ENCODE measurements at places on chromosomes 7 and 10.

DNA sequence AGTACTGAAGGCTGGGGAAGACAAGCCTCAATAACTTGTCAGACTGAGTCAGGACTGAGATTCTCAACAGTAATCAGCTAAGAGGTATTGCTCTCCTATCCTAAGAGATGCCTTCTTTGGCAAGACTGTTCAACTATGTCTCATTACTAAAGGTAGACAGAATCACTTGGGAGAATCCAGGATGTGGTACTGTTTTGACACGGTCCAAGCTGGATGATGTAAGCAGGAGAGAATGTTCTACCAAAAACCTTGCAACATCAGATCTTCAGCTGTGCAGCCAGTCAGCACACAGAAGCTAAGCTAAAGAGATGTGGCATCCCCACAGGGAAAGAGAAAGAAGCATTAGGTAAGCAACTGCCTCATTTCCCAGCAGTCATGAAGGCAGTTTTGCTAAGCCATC lies 391.4 kb downstream of the NRG3 start:
- DNase-seq: no peak

DNA sequence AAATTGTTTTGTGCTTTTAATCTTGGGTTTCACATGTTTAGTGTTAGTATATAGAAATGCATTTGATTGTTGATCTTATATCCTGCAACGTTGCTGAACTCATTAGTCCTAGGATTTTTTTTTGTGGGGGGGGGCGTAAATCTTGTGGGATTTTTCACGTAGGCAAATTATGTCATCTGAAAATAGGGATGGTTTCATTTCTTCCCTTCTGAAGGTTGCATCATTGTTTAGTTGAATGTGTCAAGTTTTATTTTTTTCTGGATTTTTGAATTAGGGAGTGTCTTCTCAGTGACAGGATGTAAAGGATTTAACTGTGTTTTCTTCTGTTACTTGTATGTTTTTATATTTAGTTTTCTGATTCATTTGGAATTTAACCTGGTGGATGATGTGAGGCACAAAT lies 26.7 kb downstream of the MKLN1 start:
- no peak for DNase-seq

- no peak for DNase-seq
Observed at GRCh38 chr7:93202594-93203250, 23.5 kb downstream of the HEPACAM2 start.

- DNase-seq: no peak
Observed at GRCh38 chr10:26355241-26355640, 82.9 kb upstream of the APBB1IP start.

DNA sequence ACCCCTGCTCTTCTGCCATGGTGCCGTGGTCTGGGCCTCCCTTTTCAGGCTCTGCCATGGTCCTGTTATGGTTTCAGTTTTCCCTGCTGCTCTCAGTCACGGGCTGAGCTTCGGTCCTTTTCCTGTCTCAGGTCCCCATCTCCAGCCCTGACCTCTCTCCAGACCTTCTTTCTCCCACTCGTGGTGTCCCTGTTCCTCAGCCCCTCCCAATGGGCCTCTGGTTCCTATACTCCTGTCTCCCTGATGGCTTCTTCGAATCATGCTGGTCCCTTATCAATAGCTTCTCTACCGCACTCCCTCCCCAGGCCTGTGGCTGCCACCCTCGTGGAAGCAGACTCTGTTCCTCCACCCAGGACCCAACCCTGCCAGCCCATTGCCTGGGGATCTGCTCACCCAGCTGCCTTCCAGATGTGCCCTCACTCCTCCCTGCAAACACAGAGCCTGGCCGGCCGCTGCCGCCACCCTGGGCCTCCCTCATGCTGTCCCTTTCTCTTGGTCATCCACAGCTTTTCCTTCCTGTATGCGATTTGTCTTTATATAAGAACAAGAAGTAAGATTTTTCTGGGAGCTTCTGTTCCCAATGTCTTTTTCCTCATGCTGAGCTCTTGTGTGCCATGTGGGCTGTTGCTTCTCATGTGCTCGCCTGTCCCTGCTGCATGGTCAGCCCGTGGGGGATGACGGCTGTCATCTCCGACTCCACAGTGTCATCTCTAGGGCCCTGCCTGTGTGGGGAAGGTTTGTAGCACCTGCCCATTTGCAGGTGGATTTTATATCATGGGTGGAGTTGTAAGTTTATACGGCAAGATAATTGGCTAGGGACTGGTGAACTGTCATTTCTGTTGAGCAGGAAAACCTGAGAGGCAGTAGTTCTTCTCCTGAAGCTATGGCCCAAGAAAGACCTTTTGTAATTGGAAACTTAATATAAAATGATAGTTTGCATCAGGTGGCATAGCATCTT lies 126.7 kb downstream of the NT5C2 start:
- DNase-seq: no peak

DNA sequence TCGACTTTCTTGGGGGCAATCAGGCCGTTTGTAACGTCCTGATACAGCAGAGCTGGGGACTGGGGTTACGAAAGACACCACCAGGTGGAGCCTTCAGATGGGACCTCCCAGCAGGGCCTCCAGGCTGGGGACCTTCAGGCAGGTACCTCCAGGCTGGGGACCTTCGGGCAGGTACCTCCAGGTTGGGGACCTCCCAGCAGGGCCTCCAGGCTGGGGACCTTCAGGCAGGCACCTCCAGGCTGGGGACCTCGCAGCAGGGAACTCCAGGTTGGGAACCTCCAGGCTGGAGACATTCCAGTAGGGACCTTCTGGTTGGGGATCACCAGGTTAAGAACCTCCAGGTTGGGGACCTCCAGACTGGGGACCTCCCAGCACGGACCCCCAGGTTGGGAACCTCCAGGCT lies 23.5 kb upstream of the GPR146 start:
- DNase-seq: no peak

DNA sequence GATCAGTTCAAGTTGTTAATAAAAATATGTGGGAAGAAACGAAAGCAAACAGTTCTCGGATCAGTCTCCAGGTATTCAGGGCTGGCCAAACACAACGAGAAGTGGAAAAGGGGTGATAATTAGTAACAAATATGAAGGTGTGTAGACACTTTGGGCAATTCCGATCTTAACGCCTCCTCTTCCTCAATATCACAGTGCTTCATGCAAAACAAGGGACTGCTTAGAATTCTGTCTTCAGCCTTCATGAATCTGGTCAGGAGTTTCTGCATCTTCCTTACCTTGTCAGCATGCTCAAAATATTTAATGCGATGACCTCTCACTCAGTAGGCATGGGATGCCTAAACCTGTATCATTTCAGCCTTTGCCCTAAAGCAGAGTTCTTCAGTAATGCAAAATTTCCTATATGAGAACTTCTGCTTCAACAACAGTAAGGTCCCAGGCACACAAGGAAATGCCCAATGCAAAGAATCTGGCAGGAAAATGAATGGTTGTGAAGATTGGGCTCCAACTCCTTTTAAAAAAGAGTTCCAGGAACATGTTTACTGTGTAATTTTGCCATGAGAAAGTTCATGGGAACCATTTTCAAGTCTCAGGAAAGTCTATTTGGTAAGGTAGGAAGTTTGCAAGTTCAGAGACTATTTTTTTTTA lies 23.4 kb upstream of the VAX1 start:
- no peak for DNase-seq

DNA sequence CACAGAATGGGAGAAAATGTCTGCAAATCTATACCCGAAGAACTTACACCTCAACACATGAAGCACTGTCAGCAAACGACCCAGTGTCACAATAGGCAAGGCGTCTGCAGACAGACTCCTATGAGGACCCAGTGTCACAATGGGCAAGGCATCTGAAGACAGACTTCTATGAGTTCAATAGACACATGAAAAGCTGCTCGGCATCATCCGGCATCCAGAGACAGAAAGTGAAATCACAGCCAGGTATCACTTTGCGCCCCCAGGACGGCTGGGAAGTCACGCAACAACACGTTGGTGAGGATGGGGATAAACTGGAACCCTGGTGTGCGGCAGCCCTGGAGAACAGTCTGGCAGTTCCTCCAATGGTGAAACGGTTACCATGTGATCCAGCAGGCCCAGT lies 273.2 kb downstream of the ELFN1 start:
- no peak for DNase-seq

- DNase-seq: no peak
Observed at GRCh38 chr10:113992471-113993011, 51.1 kb upstream of the ADRB1 start.

- DNase-seq: no peak
Observed at GRCh38 chr10:35470925-35471315, 134.2 kb upstream of the GJD4 start.

GRCh38 chr7:135859538-135859937 lies 110.9 kb upstream of the FAM180A start:
- no peak for DNase-seq

- DNase-seq: no peak
Observed at GRCh38 chr10:19628767-19629560, 187.3 kb upstream of the PLXDC2 start.

- DNase-seq: no peak
Observed at GRCh38 chr7:143243614-143244013, 19.6 kb upstream of the GSTK1 start.

DNA sequence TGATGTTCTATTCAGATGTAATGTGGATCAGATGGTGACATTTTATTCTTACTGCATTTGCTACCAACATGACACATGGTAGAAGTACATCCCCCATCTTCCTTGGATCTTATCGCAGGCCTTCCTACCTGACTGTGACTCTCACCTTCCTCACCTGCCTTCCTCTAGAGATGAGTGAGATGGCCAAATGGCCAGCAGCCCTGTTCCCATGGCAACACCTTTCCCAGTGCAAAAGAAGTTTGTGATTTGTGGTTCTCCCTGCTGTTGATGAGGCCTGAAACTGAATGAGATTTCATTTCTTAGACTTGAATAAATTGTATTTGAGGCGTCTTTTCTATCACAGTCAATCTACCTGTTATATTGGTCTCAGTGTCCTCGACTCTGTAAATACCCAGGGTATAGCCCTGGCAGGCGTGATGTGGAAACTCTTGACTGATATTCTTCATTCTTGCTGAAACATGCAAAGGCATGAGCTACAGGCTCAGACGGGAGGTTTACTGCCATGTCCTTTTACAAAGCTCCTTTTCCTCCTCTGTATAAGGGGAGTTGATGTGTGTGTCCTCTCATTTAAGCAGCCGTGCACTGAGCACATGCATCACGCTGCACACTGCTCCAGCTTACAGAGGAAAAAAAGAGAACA lies 440.7 kb upstream of the AKR1E2 start:
- no peak for DNase-seq

- peak; percentile 18 for DNase-seq
Observed at GRCh38 chr10:11684717-11685645, 57.2 kb upstream of the ECHDC3 start.

- no peak for DNase-seq
Observed at GRCh38 chr7:138167869-138168296, 91.6 kb downstream of the AKR1D1 start.

- peak; percentile 4 for DNase-seq
Observed at GRCh38 chr10:91909117-91909677, at the start of gene FGFBP3. Gene FGFBP3, minus strand, starts transcription at chr10:91909486. Its CDS starts 517 bp downstream, at chr10:91908969.

DNA sequence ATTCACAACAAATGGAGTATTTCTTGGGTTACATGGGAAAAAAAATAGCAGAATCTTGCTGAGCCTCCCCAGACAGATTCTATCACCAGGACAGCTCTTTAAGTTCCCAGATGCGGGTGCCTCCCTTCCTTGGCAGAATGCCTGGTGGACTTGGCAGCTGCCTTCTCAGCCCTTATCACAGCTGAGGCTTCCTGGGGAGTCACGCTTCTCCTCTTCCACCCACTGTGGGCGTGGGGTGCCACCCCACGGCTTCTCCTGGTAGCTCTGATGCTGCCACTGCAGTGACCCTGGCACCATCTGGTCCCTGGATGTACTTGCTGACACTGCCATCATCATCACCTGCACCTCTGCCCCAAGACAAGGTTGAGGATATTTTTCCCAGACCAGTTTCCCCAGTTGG lies 16.2 kb upstream of the NME8 start:
- DNase-seq: no peak

GRCh38 chr10:113293167-113293566 lies 259.7 kb upstream of the HABP2 start:
- DNase-seq: no peak

- no peak for DNase-seq
Observed at GRCh38 chr7:147646568-147646967, 944.0 kb upstream of the C7orf33 start.

DNA sequence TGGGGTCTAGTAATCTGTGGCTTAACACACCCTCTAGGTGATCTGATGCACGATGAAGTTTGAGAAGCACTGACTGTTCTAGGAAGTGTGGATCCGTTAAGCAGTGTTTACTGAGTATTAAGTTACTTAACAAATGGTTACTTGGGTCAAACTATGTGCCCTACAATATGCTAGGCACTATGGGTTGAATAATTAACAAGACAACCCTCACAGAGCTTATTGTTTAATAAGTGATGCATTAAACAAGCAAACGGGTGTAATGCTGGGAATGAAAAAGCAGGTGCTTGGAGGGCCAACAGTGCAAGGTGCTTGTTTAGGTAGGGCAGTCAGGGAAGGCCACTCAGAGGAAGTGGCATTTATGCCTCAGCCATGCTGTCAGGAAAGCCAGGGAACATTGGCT lies 378.0 kb upstream of the PODXL start:
- DNase-seq: no peak

DNA sequence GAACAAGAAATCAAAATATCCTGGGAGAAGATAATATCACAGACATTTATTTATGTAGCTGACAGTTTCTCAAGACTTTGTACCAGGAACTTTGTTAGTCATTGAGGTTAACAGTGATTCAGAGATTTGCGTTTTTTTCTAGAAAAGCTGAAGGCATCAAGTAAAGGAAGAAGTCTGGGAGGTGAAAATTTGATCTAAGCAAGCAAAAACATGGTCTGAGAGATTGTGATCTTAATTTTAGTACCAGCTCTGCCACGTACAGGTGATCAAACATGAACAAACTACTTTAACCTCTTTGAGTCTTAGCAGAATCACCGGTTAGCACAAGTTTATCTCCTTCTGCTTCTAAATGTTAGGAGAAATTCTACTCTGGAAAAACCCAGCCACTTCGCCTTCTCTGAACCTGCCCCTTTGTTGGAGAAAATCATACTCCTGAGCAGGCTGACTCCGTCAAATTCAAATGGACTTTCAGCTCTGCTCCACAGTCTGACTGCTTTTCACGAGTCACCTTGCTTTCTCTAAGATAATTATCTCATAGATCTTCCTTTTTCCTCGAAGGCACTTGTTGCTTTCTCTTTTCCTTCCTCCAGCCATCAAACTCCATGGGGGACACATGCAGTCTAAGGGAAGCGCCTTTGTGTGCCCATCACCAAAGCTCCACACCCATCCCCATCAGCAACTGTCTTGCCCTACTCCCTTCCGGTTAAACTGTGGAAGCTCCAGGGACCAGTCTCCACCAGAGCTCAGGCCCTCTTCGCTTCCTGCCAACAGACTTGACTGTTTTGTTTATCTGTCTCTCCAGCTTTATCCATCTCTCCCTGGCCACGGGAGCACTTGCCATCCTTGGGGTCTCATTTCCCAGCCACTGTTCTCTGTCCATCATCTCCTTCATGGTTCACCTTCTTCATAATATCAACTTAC lies 86.3 kb downstream of the PRKCQ start:
- no peak for DNase-seq

- no peak for DNase-seq
Observed at GRCh38 chr7:17532861-17533404, 234.5 kb downstream of the AHR start.

DNA sequence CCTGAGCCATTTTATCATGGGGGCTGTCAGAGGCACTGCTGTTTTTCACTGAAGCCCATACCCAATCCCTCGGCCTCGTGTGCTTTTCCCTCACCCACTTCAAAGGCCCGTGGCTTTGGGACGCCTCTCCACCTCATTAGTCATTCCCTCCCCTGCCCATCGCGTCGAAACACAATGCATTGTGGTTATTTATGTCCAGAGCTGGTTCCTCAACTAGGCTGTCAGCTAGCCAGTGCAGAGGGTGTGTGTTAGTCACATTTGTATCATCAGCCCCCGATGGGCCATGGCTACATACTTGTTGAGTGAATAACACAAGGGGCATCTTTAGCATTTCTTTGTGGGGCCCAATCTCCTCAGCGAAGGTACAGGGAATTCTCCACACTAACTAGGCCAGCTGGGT lies 3.8 kb upstream of the CRCP start:
- DNase-seq: no peak

Measured in stimulated activated CD4-positive, alpha-beta T cell treated with anti-CD3 and anti-CD28 coated beads, TNF-alpha, amount 100 ng/mL, for 4 hours (primary cell).